ENCODE measurements at places on chromosomes 4 and X.
A peak's percentile ranks its signal among the peaks of the same experiment; 100 is the strongest.

DNA sequence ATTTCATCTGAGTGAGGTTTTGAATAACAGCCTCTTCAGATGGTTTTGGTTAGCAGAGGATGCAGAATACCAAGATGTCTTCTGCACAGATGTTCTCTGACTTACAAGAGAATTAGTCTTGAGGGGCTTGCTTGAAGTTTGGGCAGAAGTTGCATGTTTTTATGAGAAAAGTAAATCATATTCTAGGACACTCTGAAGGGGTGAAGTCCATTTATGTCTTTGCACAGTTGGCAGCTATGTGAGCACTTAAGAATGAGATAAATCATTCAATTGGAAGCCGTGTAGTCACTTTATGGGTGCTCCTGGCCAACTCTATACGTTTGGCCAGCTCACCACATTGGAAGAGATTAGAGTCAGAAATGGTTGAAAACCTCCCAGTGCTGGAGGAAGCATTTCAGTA lies 252.7 kb upstream of the KCNIP4 start:
- DNase-seq: no peak

GRCh38 chr4:111811661-111812060 lies 333.6 kb upstream of the FAM241A start:
- DNase-seq: no peak

GRCh38 chr4:98643755-98644154 lies 14.7 kb downstream of the TSPAN5 start:
- no peak for DNase-seq

GRCh38 chr4:140944199-140944515 lies 188.0 kb upstream of the TBC1D9 start:
- no peak for DNase-seq

DNA sequence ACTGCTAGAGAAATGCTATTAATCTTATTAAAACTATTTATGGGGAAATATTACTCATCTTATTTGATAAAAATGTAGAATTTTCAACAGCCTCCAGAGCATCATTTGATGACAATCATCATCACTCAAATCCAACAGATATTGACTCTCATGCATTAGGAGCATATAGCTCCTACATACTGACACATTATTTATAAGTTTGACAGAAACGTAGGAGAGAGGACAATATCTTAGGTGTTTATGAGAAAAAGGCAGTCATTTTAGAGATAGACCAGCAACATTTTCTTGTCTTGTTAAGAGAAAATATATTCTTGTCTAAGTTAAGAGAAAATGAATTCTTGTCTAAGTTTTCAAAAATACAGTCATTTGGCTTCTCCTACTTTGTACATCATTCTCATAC lies 2550.2 kb downstream of the PCDH7 start:
- no peak for DNase-seq

- peak; percentile 38 for DNase-seq
Measured at GRCh38 chrX:66408507-66408906, 230.4 kb downstream of the EDA2R start.

DNA sequence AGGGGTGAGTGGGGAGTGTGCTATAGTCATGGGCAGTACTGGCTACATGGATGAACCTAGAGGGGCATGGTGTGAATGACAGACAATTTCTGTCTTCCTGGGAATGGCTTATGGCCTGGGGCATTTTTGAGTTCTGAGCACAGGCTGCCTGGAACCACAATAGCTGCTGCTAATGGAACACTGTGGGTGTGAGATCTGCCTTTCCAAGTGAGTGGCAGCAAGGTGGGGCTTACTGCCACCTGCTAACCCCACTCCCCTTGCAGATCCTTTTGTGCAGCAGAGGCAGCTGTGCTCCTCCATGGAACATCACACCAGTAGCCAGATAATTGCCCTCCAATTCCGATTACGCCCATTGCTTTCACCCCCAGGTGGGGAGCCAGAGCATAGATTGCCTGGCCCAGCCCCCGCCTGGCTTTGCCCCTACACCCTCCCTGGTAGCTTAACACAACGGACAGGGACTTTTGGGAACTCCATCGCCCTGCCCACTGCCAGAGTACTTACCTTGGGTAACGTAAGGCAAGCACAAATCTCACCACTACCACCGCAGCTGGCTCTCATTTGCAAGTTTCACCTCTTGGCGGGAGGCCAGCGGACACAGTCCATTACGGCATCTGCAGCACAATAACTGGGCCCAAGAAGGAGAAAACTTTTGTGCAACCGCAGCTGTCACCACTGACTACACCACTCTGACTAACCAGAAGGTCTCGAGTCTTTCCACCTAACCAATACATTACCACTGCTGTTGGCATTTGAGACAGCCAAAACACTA lies 421.2 kb upstream of the NWD2 start:
- DNase-seq: no peak

DNA sequence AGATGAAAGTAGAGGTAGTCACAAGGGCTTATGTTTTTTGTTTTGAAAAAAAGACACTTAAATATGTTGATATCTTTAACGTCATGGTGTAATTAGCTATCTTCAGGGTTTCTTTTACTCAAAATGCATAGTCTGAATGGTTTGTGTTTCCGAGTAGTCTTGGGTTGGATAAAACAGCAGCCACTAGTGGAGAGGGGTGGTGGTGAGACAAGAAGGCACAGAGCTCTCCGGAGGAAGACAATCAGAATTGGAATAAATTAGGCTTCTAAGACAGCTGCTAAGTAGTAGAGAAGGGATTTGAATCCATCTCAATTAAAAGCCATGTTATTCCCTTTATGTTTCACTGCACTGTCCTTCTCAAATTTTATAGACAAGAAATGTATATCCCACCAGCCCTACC lies 240.4 kb upstream of the VEGFC start:
- no peak for DNase-seq

DNA sequence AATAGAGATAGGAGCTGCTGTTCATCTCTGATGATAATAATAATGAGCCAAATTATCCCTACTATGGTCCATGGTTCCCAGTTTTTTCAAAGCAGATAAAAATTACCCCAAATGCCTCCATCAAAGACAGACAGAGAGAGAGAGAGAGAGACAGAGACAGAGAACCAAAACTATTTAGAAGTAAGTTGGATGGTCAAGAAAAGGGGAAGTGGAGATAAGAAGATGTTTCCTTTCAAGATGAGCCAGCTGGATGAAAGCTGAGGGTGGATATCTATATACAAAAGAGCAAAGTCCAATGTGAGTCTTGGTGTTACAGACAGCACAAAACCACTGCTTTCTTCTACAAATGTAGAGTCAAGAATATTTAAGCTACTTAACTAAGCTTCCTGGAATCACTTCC lies 173.9 kb downstream of the GRIA3 start:
- no peak for DNase-seq

DNA sequence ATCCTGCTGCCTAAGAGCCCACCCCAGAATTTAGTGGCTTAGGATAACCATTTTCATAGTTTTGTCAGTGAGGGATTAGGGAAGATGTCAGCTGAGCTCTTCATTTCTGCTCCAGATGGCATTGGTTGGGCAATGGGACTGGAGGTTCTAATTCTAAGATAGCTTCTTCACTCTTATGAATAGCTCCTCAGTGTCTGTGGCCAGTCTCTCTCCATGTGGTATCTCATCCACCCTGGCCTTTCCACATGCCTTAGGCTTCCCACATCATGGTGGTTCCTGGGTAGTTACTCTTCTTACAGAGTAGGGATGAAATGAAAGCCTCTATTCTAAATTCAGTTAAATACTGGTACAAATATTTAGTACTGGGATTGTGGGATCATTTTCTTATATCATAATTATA lies 31.3 kb downstream of the REPS2 start:
- DNase-seq: no peak
